ENCODE measurements at places on chromosomes 11 and 22.
A peak's percentile ranks its signal among the peaks of the same experiment; 100 is the strongest.

GRCh38 chr11:88555829-88556202 is 218.3 kb upstream of the CTSC start:
- no peak for DNase-seq

DNA sequence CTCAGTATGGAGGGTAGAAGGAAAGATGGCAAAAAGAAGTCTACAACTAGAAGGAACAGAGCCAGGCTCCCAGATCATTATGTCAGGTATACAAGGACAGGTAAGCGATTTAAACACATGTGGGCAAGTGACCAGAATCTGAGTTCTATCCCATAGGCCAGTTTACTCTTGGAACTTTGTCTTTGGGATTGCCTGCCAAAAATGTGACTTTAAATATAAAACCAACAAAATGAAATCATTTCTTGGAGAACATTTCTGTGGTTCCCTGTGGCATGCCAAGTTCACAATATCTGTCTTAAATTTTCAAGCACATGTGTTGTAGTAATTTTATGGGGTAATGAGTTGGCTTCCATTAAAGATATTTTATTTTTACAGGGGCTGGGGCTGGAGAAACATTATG is 141.0 kb downstream of the SLC17A6 start:
- DNase-seq = no peak

- no peak for DNase-seq
Observed at GRCh38 chr22:17443405-17444203, 74.3 kb downstream of the CECR2 start.

DNA sequence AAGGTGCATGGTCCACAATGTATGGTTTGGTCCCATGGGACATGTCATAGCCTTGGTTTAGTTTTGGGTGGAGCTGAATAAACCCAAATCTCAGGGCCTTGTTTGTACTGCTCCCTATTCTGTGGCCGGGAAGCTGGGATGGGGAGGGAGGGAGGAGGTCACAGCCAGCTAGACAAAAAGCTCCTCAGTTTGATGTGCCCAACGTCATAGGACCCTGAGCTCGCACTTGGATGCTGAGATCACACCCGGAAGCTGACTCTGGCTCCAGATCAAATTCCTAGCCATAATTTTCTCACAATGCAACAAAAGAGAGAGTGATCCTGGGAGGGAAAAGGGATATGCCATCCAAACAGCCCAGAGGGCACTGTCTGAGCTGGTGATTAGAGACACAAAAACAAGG is 1.5 kb downstream of the HSPB2 start:
- DNase-seq = peak; percentile 68
